Adipose tissue (tissue), 3 donors: ENCODE measurements at places on chromosomes 11 and 22. TPM values are rescaled to one million over a fixed set of nuclear protein-coding genes. Genes with fewer than 3 reads are reported as not detected.

TTC9C gene
- polyA plus RNA-seq = 30.1 TPM

VWCE gene
- 5.4 TPM for polyA plus RNA-seq

PRODH gene
- polyA plus RNA-seq = 4.9 TPM

RFPL3 gene
- not detected for polyA plus RNA-seq
